Keratinocyte (primary cell): ENCODE measurements at places on chromosomes 5 and 9. TPM values are rescaled to one million over a fixed set of nuclear protein-coding genes. Genes with fewer than 3 reads are reported as not detected.

PAEP gene
- not detected in 3 replicates for polyA plus RNA-seq

MYMK gene
- polyA plus RNA-seq: not detected in 3 replicates

SLC46A2 gene
- polyA plus RNA-seq: not detected in 3 replicates

GRCh38 chr5:56279291-56279690 is 46.2 kb upstream of the ANKRD55 start:
- no peak for DNase-seq

DNA sequence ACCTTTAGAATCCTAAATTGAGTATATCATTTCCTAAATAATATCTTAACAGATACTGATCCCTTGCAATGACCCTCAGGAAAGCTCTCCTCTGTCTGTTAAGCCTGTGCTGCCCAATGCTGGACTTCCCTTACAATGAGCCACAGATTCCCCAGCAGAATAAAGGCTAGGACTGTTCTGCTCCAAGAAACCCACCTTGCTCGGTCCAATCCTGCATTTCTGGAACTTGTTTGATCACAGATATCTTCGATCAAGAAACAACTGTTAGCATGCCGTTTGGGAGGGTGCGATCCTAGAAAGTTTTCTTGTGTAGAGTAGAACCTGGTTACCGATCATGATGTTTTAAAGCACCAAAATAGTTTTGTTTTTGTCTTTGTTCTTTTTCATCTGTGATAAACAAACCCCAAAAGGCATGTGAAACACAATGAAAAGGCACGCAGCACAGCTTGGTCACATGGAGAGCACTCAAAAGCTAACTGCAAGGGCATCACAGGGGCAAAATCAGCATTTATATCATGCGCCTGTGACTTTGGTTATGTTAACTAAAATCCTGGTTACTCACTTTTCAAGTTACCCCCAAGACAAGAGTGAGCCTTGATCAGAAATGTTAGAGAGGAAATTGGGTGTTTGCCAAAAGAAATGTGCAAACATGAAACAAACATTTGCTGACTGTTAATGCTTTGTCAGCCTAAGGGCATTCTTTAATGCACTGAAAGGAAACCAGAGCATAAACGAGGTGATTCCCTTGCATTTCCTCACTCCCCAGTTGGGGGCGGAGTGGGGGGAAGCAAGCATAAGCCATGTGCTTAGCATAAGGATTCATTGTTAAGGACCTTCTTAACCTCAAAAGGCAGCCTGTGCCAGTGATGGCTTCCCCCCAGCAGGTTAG is 61.9 kb upstream of the ADAMTS16 start:
- DNase-seq: no peak

GRCh38 chr9:90095682-90096081 is 490.9 kb downstream of the GADD45G start:
- DNase-seq: no peak

DNA sequence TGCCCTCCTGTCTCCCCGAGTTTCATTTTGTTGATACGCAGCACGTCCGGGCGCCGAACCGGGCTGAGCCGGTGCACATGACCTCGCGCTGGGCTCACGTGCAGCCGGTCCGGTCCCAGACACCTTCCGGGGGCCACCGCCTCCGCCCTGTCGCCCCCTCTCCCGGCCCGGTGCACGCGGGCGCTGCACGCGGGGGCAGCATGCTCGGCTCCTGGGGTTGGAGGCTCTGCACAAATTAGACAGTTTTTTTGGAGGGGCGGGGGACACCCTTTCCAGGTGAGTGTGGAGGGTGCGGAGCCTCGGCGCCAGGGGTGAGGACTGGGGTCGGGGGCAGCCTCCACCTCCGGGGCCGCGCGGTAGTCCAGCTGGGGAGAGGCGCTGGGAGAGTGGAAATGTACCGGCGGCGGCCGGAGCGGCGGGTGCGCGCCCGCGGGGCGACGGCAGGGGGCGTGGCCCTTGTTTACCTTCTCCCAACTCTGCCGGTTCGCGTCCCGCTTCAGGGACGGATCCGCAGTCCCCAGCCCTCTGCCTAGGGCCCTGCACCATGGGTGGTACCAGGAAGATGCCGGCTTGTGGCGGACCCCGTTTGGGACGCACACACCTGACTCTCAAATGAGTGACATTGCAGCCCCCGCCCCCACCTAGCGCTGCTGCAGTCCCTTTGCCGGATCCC is 1.1 kb downstream of the JADE2 start:
- DNase-seq: no peak

GRCh38 chr5:169183576-169183975 is 117.4 kb downstream of the SLIT3 start:
- DNase-seq: no peak

GRCh38 chr5:172892713-172893112 is 58.7 kb downstream of the ERGIC1 start:
- DNase-seq: no peak
